Stimulated activated CD8-positive, alpha-beta memory T cell treated with anti-CD3 and anti-CD28 coated beads, Interleukin-4, amount 100 ng/mL, for 1 hour (primary cell): ENCODE measurements at places on chromosomes 5 and 9.

- no peak for DNase-seq
Measured at GRCh38 chr9:88077071-88077617, 61.1 kb downstream of the SPATA31C2 start.

GRCh38 chr5:180439911-180440769, 54.0 kb upstream of the CNOT6 start:
- no peak for DNase-seq

DNA sequence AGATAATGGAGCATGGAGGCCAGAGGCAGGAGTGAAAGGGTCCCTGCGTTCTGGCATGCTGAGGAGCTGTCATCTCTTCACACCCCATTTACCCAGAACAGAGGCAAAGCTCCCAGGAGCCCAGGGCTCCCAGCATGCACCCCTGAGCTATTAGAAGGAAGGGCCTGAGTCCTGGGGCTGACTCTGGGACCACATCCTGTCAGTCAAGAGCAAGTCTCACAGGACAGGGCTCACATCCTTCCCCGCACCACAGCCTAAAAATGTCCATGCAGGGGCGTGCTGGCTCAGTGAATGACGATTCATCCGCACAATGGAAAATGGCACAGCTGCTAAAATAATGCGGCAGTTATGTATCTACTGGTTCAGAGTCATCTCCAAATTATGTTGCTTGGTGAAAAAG, 31.4 kb downstream of the CAMK2A start:
- DNase-seq = no peak

GRCh38 chr9:79813258-79813638, 241.5 kb downstream of the TLE4 start:
- DNase-seq = no peak

DNA sequence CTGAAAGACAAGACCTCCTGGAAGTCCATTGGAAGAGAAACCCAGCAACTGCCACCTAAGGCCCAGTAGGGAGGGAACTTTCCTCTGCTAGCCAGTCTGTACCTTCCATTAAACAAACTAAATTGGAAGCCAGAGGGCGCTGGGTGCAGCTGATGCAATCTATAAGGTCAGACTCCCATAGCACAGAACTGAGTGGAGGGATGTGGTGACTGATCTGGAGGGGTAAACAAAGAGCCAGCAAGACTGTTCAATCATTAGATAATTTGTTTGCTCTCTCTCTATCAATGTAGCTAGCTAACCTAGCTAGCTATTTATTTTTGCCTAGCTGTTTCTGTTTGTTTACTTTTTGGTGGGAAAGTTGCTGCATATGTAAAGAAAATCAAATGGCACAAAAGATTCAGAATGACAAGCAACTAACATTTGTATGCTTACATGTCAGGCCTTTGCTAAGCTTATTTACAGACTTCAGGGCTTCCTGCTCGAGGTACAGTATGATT, 291.8 kb upstream of the DAB2 start:
- DNase-seq = no peak
